ENCODE measurements at places on chromosomes 7 and 10.

DNA sequence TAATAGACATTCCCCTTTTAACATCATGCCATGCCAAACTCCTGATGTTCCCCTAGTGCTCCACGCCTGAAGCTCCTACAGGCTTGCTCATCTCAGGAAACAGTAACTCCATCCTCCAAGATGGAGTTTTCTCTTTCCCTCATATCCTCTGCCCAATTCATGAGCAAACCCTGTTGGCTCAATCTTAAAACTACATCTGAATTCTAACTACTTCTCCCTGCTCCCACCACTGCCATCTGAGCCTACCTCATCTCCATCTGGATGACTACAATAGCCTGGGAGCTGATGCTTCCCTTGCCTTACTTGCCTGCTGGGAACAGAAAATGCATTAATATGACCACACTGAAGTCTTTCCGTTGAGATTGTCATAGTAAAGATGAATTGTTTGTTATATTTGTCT lies 271.7 kb upstream of the MKLN1 start:
- DNase-seq: no peak

DNA sequence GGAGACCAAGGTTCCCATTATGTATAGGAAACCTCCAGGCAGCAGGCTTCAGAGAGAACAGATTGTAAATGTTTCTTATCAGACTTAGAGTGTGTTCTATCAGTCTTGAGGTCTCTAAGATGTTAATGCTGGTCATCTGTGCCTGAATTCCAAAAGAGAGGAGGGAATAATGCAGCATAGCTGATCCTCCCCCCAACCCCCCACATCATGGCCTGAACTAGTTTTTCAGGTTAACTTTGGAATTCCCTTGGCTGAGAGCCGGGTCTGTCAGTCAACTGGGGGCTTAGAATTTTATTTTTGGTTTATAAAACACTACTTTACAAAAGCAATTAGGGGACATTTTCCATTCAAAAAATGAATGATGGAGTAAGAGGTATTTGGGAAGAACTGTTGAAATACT lies 184.3 kb downstream of the NEBL start:
- no peak for DNase-seq

DNA sequence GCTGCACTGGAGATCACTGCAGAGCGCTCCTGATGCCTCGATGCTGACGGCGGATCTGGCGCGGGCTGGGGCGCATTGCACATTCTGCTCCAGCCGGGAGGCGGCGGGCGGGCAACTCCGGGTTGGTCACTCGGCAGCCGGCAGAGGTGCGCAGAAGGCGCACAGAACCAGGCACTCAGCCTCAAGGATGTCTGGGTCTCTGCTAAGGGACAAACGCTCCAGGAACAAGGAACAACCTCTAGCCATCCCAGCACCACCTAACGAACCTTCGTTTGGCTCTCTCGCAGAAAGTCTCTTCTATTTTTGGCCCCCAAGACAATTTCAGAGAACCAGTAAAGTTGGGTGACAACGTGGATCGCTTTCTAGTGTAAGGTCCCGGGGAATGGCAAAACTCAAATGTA lies 254.6 kb downstream of the OTUD1 start:
- DNase-seq: no peak

- no peak for DNase-seq
Observed at GRCh38 chr7:77822269-77822668, 23.7 kb downstream of the PHTF2 start.

DNA sequence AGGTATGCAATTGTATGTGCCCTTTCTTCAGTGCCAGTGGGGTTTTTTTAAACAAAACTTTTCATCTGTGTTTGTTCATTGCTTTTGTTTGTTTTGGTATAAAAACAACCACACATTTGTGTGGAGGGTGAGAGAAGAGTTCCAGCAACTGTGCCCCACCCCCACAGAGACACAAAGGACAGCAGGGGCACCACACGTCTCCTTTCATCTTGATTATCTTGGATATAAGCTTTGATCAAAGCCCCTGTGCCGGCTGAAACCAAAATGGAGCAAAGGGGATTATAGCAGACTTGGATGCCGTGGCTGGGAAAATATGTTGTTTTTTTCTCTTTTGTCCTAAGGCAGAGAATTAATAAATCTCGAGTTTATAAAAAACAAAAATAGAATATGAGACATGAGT lies 111.8 kb upstream of the RSU1 start:
- no peak for DNase-seq

- DNase-seq: no peak
Observed at GRCh38 chr10:76336213-76336963, 905.0 kb downstream of the LRMDA start.

DNA sequence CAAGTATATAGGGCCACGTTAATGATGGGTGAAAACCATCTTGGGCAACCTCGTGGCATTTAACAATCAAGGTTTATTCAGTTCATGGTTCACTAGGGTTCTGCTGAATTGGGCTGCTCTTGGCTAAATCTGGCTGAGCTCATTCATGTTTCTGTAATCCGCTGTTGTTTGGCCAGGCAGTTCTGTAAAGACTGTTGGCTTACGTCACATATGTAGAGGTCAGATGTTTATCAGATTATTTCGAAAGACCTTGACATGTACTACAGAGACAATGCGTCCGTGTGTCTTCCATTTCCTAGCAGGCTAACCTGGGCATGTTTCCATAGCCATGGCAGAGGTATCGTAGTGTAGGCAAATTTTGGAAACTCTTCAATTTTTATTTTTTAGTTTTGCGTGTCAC lies 190.0 kb upstream of the ZWINT start:
- DNase-seq: no peak

GRCh38 chr10:21505711-21506278 lies 19.7 kb downstream of the SKIDA1 start:
- no peak for DNase-seq

DNA sequence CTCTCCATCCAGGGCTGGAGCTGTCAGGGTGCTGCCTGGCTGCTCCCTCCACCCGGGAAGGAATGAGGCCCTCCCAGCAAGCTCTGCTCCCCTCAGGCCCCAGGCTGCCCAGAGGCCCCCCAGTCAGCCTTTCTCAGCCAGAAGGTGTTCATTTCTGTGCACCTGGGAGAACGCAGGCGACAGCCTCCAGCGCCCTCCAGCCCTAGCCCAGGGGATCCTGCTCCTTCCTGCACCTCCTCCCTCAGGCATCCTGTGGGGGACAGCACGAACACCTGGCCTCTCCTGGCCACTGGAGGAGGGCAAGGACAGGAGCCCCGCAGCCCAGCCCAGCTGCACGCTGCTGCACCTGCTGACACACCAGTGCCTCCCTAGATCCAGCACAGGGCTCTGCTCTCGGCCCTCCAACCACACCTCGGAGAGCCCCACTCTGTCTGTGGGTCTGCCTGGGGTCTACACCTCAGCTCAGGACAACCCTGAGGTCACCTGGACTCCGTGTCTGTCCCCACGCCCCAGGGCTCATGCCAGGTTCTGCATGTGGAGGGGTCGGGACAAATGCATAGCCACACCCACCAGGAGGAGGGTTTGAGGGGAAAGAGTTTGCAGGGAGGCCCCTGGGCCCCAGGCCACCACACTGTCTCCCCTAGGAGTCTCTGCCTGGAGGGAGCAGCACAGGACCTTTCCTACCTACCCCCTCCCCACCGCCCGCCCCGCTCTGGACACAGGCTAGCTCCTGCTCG lies 7.4 kb upstream of the PWWP2B start:
- no peak for DNase-seq

- no peak for DNase-seq
Observed at GRCh38 chr7:42739638-42740037, 172.2 kb downstream of the C7orf25 start.

DNA sequence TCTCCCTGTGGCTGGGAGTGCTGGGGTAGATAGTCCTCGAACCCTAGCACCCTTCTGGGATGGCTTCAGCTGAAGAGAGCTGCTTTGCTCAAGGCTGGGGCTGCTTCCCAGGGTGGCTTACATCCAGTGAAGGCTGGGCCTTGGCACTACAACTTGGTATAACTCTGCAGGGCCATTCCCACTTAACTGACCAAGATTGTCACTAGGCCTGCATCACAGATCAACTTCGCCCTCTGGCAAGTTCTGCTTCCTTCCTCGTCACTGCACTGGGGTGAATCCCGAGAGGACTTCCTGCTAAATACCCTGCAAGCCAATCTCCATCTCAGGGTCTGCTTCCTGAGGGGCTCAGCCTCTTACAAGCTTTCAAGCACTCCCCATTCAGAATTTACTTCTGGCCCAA lies 195.2 kb downstream of the DOCK4 start:
- no peak for DNase-seq

DNA sequence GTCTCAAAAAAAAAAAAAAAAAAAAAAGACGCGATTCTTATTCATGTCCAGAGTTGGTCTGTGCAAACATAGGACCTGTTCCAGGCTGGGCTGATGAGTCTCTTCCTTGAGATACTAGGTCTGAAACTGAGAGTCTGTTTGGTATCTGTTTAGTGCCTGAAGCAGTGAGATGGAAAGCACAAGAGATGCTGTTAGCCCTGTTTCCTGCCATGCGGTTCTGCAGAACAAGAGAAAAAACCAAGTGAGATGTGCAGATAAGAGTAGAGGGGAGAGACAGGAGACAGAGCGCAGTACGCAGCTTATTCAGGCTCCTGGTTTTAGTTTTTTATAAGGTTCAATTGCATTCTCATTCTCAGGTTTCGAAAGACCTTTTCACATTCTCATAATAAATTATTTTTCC lies 85.8 kb upstream of the PRKCQ start:
- DNase-seq: no peak

- DNase-seq: no peak
Observed at GRCh38 chr7:32930378-32930777, 26.9 kb upstream of the FKBP9 start.

GRCh38 chr10:58322072-58322834 lies 12.6 kb upstream of the UBE2D1 start:
- no peak for DNase-seq

GRCh38 chr7:85030893-85031292 lies 156.0 kb downstream of the SEMA3D start:
- DNase-seq: no peak

DNA sequence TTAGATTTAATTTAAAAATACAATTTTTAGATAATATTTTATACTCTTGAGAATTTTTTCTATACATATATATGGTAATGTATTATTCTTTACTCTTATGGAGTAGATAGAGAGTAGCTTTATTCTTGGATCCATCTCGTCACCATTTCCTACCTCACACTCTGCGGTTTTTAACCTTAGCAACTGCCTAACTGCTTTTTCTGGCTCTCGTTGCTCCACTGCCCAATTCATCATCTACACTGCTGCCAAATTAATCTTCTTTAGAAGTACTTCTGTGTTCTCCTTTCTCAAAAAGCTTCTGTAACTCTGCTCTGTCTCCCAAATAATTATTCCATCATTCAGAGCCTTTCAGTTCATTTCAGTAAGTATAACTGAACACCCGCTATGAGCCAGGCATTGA lies 35.3 kb downstream of the CAPZA2 start:
- no peak for DNase-seq

GRCh38 chr7:28477041-28477442 lies 64.7 kb downstream of the CREB5 start:
- DNase-seq: no peak

- DNase-seq: no peak
Observed at GRCh38 chr7:37590824-37591223, 92.7 kb upstream of the GPR141 start.

- no peak for DNase-seq
Observed at GRCh38 chr7:139893999-139894398, 64.9 kb downstream of the TBXAS1 start.

GRCh38 chr10:44278837-44279324 lies 106.0 kb downstream of the CXCL12 start:
- no peak for DNase-seq

DNA sequence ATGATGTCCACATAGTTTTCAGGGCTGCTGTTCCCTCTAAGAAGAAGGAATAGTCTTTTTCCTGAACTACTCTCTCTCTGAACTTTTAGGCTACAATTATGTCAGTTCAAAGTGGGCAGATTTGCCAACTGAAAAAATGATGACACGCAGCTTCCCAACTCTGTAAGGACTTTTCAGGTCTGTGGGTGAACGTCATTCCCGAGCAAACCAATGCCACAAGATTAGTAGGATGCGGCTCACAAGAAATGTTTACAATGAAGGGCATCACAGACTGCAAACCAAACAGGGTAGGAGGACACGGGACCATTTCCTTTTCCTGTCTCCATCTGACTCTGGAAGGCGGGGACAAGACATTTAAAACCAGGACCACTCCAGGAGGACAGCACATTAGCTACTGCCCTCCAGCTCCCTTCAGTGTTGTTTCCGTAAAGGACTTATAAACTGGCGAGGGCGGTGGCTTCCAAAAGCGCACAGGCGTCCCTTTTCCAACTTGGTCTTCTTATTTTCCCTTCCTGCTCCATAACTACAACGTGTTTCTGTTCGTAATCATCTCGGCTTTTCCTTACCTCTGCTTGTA lies 539 bp upstream of the MKLN1 start:
- DNase-seq: no peak

DNA sequence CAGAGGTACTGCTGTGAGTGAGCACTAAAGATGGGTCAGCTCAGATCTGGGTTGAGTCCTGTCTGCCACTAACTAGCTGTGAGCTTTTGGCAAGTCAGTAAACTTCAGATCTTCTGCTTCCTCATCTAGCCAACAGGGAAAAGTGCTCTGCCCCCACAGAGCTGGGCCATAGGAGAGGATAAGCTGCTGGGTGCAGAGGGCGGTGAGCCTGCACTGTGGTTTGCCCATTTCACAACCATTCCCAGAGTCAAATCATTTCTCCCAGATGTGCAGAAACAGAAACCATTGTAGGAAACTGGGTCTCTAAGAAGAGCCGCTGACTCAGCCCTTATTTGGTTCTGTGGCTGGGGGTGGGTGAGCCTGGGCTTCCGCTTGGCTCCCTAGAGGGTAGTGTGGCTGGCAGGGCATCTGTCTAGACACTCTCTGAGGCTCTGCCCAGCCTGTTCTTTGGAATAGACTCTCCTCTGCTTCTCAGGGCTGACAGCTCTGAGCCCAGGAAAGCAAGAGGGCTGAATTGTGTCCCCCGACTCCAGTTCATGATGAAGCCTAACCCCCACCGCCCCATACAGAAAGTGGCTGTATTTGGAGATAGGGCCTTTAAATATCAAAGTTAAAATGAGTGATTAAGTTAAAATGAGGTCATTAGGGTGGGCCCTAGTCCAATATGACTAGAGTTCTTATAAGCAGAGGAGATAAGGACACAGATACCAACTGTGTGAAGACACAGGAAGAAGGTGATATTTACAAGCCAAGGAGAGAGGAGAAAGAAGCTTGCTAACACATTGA lies 29.5 kb upstream of the ARHGAP22 start:
- DNase-seq: no peak

DNA sequence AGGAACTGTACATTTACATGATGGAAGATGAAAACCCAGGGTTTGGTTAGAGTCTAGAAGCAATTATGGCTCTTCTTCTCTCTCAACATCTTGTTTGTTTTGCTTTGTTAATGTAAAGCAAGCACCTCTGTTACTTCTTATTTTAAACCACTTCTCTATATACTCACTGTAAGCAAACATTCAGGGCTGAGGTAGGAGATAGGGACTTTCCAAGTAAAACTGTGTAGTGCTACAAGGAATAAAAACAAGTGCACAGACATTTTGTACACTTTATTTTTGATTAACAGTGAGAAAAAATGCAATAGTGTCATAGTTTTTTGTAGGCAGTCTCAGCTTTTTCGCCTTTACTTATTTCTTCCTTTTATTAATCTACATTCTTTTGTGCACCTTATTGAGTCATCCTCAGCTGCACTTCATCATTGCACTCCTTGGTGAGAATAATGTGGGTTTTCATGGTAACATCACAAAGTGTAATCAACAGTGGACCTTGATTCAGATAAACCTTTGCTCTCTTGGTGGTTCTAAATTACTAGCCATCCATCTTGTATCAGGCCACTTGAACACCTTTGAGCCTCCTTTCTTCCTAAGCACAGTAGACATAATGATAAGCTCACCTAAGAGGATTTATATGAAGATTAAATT lies 52.9 kb downstream of the ELMO1 start:
- no peak for DNase-seq

GRCh38 chr7:99955247-99955646 lies 20.6 kb downstream of the AZGP1 start:
- DNase-seq: no peak
